Activated naive CD4-positive, alpha-beta T cell (primary cell): ENCODE measurements at places on chromosomes 12 and 14.

GRCh38 chr12:50246873-50247612, 36.3 kb downstream of the LIMA1 start:
- DNase-seq, result no peak

- no peak for DNase-seq
These were observed 327.7 kb upstream of the TBX3 start for GRCh38 chr12:115011703-115012102.

- no peak for DNase-seq
These were observed 334.3 kb upstream of the FBXO33 start for GRCh38 chr14:39766397-39767000.

- no peak for DNase-seq
These were observed 2.4 kb downstream of the NAA30 start for GRCh38 chr14:57392830-57393229.

DNA sequence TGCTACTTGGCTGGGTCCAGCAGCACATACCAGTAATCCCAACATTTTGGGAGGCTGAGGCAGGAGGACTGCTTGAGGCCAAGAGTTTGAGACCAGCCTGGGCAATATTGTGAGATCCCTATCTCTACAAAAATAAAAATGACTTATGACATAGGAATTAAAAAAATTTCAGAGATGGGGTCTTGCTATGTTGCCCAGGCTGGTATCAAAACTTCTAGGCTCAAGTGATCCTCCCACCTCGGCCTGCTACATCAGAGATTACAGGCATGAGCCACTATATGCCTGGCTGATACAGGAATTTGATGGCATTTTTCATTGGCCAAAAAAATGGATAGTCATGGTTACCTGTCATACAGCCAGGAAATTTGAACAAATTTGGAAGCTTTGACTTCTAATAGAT, 54.6 kb downstream of the ZC3H14 start:
- no peak for DNase-seq

- no peak for DNase-seq
These were observed 226.8 kb downstream of the FBXL14 start for GRCh38 chr12:1367331-1368291.

DNA sequence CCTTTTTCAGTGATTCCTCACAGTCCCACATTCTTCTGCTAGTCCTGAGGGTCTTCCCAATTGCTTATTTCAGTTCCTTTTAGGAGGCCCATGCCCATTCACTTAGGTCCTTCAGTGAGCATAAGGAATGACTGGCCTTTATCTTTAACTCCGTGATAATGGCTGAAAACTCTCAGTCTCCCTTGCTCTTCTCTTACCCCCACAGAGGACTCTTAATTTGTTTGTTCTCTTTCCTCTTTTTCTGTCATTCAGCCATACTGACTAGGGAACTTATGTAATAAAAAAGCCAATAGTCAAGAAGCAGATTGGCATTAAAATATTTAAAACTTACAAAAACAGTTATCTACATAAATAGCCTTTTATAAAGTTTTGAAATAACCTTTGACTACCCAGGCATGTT, 17.1 kb upstream of the VDR start:
- DNase-seq, result no peak

DNA sequence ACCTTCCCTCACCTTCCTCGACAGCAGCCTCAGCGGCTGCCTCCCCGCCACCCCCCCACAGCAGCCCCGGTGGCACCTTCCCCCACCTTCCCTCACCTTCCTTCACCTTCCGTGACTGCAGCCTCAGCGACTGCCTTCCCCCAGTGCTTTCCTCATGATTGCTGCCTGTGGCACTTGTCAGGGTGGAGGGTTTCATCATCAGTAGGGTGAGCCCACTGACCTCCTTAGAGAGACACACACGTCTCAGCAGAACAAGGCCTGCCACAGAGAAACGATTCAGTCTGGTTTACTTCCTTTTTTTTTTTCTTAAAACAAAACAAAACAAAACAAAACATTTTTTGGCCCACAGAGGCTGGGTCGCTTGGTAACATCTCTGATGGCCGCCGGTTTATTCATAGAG, 75.0 kb downstream of the EP400 start:
- DNase-seq, result no peak

GRCh38 chr12:47818467-47819137, 1.1 kb downstream of the HDAC7 start:
- peak; percentile 43 for DNase-seq

DNA sequence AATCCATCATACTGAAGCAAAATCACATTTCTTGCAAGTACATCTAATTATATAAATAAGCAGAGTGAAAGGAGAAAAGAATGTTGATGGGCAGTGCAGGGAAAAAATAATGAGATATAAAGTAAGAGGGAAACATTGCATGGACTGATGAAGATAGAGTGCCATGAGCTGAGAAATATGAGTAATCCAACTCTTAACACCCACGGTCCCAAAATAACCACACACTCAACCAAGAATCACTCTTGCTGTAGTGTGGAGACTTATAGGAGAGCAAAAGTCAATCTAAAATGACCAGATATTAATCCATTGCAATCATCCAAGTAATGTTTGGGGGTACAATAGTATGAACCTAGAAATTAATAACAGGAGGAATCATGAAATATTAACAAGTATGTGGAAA, 40.2 kb downstream of the MYF5 start:
- no peak for DNase-seq

DNA sequence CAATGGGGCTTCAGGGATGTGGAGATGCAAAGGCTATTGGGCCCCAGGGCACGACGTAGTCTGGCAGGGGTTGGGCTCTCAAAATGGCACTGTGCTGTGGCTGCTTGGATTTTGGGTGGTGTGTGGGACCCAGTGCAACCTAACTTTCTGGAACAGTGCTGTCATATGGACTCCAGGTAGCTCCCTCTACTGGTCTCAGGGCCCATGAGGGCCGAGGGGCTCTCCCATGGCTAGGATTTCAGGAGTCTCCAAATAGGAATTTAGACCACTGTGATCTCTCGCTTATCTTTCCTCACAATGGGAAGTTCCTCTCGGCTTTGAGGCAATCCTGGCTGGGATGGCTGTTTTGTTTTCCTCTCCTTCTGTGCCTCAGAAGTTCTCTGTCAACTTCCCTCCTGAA, 68.2 kb upstream of the MUCL1 start:
- DNase-seq, result no peak

DNA sequence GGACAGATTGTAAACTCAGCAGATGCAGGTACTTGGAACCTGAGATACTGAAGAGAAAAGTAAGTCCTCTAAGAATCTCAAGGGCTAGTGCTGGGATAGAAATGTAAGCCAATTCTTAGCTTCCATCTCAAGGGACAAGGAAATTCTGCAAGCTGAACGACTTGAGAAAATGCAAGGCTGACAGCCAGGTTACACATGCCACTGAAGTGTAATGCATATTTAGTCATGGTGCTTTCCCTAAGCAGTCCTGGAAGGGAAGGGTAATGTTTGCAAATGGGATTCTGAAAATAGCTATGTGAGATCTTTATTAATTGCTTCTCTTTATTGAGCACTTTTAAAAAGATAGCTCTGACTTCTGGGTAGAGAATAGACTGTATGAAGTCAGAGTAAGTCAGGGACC, 402.7 kb upstream of the SEL1L start:
- no peak for DNase-seq

GRCh38 chr12:10098791-10099190, at the start of gene CLEC1A:
TSS of gene CLEC1A (minus strand) at chr12:10098985. CDS start at chr12:10098922, 63 bp downstream.
- DNase-seq, result no peak

GRCh38 chr12:86613311-86613710, 357.1 kb upstream of the MGAT4C start:
- no peak for DNase-seq
